ENCODE measurements at places on chromosomes 3 and 15. TPM values are rescaled to one million over a fixed set of nuclear protein-coding genes. Genes with fewer than 3 reads are reported as not detected.
A peak's percentile ranks its signal among the peaks of the same experiment; 100 is the strongest.

DPPA2 gene
- not detected for total RNA-seq

CHRM5 gene
- total RNA-seq, result not detected

CD200 gene
- 0.49 TPM for total RNA-seq

DUOXA1 gene
- total RNA-seq, result not detected

PEX5L gene
- total RNA-seq, result not detected

LRRC49 gene
- 14.5 TPM for total RNA-seq

PLSCR2 gene
- not detected for total RNA-seq

WDR49 gene
- total RNA-seq, result not detected

SLC9C1 gene
- total RNA-seq, result not detected

DNA sequence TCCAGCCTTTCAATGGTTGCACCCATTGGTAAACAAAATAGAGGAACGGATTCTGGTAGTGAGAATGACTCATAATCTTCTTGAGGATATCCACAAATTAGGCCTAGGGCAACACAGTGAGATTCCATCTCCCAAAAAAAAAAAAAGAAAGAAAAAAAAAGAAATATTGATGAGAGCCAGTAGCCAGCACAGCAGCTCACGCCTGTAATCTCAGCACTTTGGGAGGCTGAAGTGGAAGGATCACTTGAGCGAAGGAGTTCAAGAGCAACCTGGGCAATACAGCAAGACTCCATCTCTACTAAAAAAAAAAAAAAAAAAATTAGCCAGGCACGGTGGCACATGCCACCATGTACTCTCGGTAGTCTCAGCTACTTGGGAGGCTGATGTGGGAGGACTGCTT, 51.9 kb downstream of the DENND4A start:
- DNase-seq, result peak; percentile 47

DNA sequence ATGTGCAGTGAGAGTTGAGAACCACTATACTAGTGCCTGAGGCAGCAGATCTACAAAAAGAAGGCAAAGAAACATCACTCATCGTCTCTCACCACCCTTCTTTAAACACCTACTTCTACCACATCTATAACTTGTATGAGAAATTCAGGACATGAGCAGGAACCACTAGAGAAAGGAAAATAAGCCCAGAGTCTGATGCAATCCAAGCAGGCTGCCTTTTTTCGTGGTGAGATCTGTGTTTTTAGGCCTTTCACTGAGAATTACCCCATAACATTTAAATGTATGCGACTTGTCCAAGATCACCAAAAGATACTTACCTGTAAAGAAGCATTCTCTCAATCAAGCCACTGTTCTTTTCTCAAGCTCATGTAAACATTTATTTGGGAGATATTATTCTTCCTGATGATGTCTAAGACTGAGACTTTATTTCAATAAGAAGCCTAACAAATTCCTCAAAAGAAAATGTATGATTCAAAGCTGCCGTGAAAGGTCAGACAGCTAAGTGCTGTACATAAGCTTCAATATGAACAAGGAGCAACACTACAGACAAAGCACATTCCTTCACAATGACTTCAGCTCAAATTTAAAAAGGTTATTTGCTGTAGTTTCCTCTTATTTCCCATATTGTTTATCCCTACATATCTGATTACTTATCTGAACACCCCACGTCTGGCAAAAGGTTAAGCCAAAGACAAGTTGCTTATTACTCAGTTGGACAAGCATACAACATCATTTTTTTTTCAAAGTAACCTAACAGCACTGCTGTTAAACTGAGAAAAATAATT, 16.5 kb downstream of the SPICE1 start:
- no peak for DNase-seq

DNA sequence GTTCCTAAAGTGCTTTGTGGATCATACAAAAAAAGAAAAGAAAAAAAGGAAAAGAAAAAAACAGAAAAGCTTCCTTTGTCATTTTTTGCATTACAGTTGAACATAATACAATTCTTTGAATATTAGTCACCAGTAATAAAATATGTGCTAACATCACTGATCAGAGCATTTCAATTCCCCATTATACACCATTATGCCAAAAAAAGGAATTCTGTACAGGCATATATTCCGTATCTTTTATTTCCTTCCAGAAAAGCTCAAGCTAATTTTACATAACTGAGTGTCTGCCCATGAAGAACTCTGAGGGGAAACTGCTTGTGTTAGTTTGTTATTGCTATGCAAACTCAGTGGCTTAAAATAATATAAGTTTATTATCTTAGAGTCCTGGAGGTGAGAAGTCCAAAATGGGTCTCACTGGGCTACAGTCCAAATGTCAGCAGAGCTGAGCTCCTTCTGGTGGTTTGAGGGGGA, 377.9 kb downstream of the GAP43 start:
- DNase-seq, result peak; percentile 14

DNA sequence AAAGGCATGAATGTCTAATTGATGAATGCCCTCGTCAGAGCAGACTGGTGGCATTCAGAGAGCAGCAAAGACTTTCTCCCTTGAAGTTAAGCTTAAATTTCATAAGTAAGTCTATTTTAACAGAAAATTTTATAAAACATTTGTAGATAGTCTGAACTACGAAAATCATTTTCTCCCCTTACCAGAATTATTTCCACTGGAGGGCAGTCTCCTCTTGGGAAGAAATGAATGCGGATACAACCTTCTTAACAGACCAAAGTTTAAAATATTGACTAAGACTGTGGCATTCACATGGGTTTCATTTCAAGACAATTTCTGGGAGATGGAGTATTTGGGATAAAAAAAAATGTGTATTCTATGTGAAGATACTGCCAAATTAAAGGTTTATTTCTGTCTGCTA, 669.0 kb downstream of the FHIT start:
- peak; percentile 24 for DNase-seq

DNA sequence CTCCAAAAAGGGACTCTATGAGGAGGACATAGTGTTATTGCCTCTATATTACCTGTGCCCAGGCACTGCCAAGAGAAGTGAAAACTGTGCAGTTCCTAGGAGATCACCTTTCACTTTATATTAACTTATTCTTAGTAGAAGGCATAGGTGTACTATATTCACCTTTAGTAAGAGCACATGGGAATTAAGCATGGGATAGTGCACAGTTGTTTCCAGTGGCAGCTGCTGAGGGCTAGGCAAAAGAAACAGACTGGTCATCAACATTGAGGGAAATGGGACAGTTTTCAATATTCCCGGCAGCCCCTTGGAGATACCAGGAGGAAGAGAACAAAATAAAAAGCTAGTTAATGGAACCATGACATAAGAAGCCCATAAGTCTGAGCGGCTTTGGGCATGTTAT, 100.9 kb downstream of the PLCL2 start:
- DNase-seq, result no peak

- DNase-seq, result no peak
Observed at GRCh38 chr15:36429707-36430106, 149.7 kb upstream of the CDIN1 start.

DNA sequence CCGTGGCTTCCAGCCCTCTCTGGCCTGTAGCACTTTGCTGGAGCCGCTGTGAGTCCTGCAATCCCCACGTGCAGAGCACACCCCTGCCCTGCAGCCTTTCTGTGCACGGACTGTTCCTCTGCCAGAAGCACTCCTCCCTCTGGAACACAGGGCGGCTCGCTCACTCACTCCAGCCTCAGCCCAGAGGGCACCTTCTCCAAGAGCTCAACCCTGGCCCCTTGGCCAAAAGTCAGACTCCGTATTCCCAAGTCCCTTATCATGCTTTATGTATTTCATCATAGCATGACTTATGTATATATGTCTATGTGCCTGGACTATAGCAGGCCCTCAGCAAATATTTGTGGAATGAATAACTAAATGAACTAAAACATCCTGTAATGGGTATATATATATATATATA, 63.2 kb downstream of the ASB7 start:
- peak; percentile 41 for DNase-seq

- DNase-seq, result peak; percentile 11
Observed at GRCh38 chr3:66989241-66989640, 8.9 kb upstream of the KBTBD8 start.

- DNase-seq, result no peak
Observed at GRCh38 chr3:112644453-112644852, 3.5 kb upstream of the CCDC80 start.

- no peak for DNase-seq
Observed at GRCh38 chr15:80679167-80679803, 15.8 kb upstream of the ABHD17C start.

GRCh38 chr15:49155834-49156627, 632 bp upstream of the COPS2 start:
- peak; percentile 42 for DNase-seq

GRCh38 chr3:188049606-188050530, 104.1 kb upstream of the LPP start:
- no peak for DNase-seq

GRCh38 chr3:42654331-42655201, 1.1 kb downstream of the ZBTB47 start:
- DNase-seq, result peak; percentile 60

GRCh38 chr3:129593230-129593594, 13.3 kb downstream of the PLXND1 start:
- DNase-seq, result no peak

DNA sequence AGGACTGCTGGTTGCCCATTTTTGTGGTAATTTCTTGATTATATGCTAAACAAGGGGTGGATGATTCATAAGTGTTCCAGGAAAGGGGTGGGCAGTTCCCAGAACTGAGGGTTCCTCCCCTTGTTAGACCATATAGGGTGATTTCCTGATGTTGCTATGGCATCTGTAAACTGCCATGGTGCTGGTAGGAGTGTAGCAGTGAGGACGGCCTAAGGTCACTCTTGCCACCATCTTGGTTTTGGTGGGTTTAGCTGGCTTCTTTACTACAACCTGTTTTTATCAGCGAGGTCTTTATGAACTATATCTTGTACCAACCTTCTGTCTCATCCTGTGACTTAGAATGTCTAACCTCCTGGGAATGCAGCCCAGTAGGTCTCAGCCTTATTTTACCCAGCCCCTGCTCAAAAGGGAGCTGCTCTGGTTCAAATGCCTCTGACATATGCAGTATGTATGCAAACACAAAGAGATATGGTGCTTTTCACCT, 46.2 kb downstream of the C3orf38 start:
- DNase-seq, result peak; percentile 5

DNA sequence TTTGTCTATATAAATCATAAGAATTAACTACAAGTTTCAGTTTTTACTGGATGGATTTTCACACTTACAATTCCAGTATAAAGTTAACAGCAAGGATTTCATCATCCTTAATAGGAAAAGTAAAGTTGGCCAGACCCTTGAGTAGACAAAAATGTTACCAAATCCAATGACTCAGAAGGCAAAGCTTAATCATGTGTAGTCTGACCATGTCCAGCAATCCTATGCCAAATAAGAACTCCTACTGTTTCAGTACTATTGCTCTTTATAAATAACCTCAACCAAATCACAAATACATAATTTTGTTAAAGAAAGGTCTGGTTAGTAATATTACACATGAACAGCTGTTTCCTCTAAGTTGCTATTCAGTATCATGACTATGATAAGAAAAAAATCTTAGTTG, 35.0 kb downstream of the PLOD2 start:
- peak; percentile 91 for DNase-seq

- no peak for DNase-seq
Observed at GRCh38 chr3:101383656-101384055, 63.3 kb upstream of the IMPG2 start.

DNA sequence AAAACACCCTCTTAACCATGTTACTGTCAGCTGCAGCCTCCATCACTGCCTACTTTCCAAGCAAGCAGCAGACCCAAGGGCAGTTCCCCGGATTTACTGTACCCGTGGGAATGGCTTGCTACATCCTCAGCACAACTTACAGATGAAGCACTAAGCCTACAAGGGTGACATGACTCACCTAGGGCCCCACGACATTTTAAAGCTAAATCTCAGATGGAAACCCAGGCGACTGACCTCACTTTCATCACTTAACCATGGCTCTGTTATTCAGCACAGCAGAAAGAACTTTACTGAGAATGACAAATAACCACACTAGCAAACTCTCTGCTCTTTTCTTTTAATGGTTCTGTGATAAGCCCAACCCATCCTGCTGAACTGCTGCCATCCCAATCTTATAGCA, 65.6 kb downstream of the SUMF1 start:
- DNase-seq, result no peak

DNA sequence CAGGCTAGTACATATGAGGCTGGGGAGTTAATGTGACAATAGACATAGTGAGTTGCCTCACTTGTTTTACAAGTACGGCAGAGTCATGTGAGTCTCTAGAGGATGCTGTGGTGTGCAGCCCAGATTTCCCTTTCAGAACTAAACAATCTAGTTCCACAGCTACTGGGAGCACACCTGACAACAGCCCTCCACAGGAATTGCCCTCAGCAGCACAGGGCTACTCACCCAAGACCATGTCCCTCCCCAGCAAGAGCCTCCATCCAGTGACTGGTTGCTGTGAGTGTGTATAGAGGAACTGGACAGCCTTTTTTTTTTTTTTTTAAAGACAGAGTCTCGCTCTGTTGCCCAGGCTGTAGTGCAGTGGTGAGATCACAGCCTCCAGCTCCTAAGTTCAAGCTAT, 40.2 kb upstream of the UBE2E2 start:
- no peak for DNase-seq

- DNase-seq, result peak; percentile 44
Observed at GRCh38 chr15:88800026-88800425, 3.2 kb upstream of the ACAN start.

DNA sequence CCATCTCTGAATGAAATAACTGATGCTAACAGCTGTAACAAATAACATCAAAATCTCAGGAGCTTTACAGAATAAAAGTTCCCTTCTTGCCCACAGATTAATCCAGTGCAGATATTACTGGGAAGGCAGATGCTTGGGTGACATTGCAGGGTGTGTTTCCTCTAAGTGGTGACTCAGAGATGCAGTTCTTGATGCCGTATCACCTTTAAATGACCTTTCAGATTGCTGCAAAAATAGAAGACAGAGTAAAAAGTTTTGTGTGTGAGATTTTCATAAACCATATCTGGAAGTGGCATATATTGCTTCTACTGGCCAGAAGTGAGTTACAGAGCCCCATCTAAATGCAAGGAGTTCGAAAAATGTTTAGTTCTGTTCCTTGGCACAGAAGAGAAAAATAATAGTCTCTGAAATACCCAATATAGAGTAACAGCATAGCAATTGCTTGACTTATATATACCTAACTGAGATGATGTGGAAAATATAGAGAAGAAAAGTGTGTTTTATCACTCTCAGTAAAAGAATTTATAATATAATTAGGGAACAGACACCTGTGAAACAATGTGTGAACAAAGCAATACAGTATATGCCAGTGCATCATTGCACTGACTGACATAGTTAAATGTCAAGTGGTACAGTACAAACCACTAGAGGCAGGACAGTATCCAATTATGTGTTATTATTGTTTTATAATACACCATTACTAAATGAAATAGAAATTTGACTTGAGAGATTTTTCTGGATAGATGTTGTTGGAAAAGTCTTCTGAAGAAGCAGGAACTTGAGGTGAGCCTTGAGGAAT, 430.7 kb upstream of the CBLB start:
- peak; percentile 69 for DNase-seq

- DNase-seq, result no peak
Observed at GRCh38 chr15:82810890-82811426, 1.5 kb downstream of the WHAMM start.

Measured in RPMI7951 (cell line).